CD8-positive, alpha-beta memory T cell (primary cell): ENCODE measurements at places on chromosomes 5 and 9. TPM values are rescaled to one million over a fixed set of nuclear protein-coding genes. Genes with fewer than 3 reads are reported as not detected.
A peak's percentile ranks its signal among the peaks of the same experiment; 100 is the strongest.

Gene NFIB
- total RNA-seq, result not detected

Gene PCDHGA1
- 0.07 TPM for total RNA-seq

Gene FAXDC2
- total RNA-seq, result not detected

Gene ELAVL2
- not detected for total RNA-seq

Gene MXD3
- total RNA-seq, result 10.2 TPM

GRCh38 chr5:2565147-2565546 lies 186.3 kb downstream of the IRX2 start:
- no peak for DNase-seq

DNA sequence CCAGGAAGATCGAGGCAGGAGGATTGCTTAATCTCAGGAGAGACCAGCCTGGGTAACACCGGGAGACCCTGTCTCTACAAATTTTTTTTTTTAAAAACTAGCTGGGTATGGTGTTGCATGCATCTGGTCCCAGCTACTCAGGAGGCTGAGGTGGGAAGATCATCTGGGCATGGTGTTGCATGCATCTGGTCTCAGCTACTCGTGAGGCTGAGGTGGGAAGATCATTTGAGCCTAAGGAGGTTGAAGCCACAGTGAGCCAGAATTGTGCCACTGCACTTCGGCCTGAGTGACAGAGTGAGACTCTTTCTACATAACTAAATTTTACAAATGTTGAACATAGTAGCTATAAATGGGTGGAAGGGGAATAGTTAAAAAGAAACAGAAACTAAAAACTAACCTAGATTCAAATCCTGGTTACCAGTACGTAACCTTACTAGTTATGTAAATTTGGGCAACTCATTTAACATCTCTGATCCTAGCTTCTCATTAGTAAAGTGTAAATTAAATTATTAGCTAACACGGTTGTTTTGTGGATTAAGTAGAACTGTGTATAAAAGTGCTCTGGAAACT lies 41.7 kb downstream of the TMEM161B start:
- DNase-seq, result no peak

- no peak for DNase-seq
Observed at GRCh38 chr5:168743617-168744016, 164.4 kb upstream of the PANK3 start.

GRCh38 chr5:117733051-117733450 lies 1158.4 kb upstream of the SEMA6A start:
- no peak for DNase-seq

DNA sequence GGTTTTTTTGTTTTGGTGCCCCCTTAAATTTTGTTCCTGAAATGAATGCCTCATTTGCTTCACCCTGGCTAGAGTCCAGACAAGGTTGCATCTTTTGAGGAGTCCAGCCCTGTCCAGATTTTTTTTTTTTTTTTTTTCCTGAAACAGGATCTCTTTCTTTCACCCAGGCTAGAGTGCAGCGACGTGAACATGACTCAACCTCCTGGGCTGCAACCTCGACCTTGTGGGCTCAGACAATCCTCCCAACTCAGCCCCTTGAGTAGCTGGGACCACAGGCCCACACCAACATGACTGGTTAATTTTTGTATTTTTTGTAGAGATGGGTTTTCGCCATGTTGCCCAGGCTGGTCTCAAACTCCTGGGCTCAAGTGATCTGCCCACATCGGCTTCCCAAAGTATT lies 469.0 kb upstream of the BRINP1 start:
- DNase-seq, result no peak

DNA sequence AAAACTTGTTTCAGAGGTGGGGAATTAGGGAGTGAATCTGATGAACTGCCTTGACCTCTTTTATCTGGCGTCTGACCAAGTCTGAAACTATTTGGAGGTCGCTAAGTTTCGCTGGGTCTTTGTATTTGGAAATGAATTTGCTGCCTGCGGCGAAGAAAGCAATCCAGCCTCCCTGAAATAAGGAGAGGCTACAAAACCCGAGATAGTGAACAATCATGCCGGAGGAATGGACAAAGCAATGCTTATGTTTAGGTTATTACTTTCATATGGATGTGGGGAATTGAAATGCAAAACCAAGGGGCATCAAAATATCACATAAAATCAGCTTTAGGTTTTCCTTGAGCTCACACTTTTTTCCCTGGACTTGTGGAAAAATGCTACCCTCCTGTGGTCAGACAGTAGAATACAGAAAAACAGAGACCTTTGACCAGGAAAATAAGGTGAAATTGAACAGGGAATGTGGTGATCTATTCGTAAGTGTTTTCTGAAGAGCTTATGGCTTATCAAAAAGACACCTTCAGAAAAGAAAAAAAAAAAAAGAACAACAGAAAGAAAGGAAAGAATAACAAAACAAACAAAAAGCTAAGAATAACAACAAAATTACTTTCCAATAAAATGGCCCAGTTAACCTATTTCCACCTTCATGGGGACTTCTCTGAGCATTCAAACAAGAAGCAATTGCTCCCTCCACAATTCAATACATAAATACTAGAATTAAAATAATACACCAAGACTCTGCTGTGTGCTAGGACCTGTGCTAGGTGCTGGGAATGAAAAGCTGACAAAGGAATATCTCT lies 68.6 kb upstream of the DPYSL3 start:
- DNase-seq, result no peak

GRCh38 chr5:77272206-77272605 lies 61.7 kb downstream of the PDE8B start:
- no peak for DNase-seq

GRCh38 chr9:98002808-98003207 lies 19.7 kb downstream of the ANP32B start:
- DNase-seq, result no peak

- DNase-seq, result peak; percentile 73
Observed at GRCh38 chr9:136960212-136960937, 8.3 kb downstream of the LCN12 start.

- DNase-seq, result no peak
Observed at GRCh38 chr5:37417347-37417746, 38.2 kb downstream of the WDR70 start.

- DNase-seq, result no peak
Observed at GRCh38 chr5:151312756-151313324, 9.3 kb upstream of the SLC36A3 start.

GRCh38 chr9:2674141-2674824 lies 43.0 kb upstream of the KCNV2 start:
- DNase-seq, result no peak

- no peak for DNase-seq
Observed at GRCh38 chr5:174693697-174694385, 30.5 kb upstream of the MSX2 start.

- no peak for DNase-seq
Observed at GRCh38 chr5:74301576-74301975, 339.0 kb downstream of the ENC1 start.

GRCh38 chr5:151708126-151708525 lies 21.4 kb upstream of the SPARC start:
- no peak for DNase-seq

DNA sequence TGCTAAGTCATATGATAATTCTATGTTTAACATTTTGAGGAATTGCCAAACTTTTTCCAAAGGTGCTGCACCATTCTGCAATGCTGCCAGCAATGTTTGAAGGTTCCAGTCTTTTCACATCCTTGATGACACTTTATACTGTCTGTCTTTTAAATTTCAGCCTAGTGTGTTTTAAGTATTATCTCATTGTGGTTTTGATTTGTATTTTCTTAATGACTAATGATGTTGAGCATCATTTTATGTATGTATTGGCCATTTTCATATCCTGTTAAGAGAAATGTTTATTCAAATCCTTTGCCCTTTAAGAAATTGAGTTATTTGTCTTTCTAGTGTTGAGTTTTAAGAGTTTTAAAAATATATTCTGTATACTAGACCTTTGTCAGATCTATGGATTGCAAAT lies 5.0 kb upstream of the TEX48 start:
- no peak for DNase-seq

- no peak for DNase-seq
Observed at GRCh38 chr5:89060768-89061167, 177.8 kb upstream of the MEF2C start.

DNA sequence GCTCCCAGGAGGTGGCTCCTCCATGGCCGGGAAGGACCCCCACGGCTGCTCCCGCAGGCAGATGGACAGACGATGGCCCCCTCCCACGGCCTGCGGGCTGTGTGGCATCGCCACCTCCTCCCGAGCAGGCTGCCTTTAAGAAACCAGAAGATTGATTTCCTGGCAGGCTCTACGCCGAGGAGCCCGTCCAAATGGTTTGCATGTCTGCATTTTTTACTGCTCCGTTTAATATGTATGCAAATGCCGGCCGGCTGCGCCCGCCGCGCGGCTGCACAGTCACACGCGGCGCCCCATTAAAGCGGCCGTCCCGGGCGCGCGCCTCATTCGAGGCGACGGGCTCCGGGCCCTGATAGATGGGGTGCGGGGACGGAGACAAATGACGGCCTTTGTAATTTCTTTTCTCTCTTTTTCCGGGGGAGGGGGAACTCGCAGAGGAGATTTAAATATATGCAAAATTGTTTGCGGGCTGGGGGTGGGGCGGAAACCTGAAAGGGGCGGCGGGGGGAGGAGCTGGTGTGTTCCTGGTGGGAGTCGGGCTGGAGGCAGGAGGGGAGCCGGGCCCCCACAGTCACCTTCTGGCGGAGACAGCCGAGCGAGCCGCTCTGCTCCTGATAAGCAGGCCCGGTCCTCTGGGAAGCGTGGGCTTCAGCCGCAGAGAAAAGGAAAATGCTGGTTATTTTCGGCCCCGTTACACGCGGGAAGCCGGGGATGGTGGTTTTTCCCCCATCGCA lies 158.7 kb upstream of the IER5L start:
- no peak for DNase-seq

GRCh38 chr9:34684145-34684544 lies 6.9 kb downstream of the CCL19 start:
- no peak for DNase-seq

DNA sequence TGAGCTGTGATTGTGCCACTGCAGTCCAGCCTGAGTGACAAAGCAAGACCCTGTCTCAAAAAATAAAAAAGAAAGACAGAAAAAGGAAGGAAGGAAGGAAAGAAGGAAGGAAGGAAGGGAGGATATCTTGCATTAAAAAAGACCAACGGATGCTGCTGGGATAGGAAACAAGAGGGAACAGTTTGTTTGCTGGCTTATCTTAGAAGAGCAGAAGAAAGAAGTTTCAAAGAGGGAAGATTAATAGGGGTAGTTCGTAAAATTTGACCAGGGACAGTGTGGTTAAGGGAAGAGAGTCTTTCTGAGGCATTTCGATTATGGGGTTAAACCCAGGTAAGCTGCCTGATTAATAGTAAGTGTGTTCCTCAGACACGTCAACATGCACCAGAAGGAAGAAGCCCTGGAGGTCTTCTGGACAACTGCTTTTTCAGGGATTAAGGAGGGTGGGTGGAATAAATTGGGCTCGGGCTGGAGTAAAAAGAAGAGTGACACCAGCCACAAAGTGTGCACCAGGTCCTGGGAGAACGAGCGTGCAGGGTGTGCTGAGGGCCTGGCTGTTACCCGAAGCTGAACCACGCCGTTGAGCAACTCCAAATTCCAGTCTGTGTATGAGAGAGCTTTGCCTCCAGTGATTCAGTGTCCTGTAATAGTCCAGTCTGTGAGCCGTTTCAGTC lies 24.8 kb downstream of the FYB1 start:
- no peak for DNase-seq
